ENCODE measurements at places on chromosomes 11 and 22. TPM values are rescaled to one million over a fixed set of nuclear protein-coding genes. Genes with fewer than 3 reads are reported as not detected.

DNA sequence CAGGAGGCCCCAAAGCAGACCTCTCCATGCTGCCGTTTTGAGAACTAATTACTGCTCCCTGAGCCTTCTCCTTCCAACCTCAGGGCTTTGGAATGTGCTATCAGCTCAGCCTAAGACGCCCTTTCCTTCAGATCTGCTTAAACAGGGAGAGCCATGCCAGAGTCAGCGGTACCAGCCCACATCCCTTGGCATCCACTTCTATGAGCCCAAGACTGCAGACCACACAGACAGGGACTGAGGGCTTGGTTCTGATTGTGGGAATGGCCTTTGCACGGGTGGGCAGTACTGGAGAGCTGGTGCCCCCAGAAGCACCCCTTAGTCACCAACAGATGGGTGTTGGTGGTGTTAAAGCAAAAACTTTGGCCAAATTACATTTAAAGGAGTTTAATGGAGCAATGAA is 146.5 kb downstream of the TTC17 start:
- DNase-seq: no peak

- no peak for DNase-seq
Observed at GRCh38 chr11:44754876-44755555, 28.3 kb downstream of the TSPAN18 start.

- no peak for DNase-seq
Observed at GRCh38 chr11:27347359-27348339, 15.4 kb downstream of the CCDC34 start.

DNA sequence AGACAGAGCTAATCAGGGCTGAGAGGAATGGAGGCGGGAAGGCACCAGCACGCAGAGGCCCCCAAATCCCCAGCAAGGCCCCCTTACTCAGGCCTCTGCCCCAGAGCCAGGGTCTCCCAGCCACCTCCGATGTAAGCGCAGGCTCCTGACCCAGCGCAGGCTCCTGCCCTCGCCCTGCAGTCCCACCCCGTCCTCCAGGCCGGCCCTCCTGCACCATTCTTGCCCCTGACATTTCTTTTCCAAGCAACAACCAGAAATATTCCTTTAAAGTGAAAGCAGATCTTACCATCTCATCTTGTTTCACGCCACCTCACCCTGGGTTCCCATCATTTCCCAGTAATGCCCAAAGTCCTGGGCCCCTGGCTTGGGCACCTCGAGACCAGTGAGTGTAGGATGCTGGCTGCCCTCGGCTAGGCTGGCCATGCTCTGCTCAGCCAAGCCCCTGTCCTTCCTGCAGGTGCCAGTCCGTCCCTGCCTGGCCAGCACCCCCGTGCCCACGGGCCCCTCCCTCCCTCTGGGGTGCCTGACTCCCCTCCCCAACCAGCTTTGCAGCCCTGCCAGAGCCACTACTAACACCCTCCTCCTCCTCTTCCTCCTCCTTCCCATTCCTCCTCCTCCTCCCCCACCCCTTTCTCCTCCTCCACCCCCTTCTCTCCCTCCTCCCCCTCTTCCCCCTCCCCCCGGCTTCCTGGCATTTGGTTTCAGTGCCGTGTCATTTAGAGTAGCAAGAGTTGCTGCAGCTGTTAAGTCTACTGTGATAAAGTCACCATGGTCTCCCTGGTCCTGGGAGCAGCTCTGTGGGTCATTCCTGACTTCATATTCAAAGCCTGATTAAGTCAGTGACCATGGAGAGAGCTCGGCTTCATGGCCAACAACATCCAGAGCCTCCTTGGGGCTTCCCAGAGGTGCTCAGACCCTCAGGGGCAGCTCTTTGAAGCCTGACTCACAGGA is 78.7 kb downstream of the PIWIL3 start:
- DNase-seq: no peak

DNA sequence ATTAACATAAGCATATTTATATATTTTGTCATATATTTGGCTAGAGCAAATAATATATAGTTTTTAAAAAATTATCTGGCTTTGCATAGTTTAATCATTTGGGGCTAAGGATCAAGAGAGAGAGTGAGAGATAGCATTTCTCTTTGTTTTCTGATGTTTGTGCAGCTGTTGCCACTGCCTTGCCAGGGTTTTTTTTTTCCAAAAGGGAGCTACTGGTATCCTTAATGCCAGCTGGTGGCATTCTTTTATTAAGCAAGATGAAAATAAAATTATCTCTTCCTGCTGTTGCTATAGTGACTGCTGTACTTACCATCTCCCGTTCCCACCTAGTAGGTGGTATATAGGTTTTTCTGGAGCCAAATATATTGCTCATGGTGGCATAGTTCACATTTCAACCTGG is 793.3 kb upstream of the ARHGAP42 start:
- no peak for DNase-seq

GRCh38 chr22:17492247-17492646 is 71.1 kb upstream of the SLC25A18 start:
- no peak for DNase-seq

Gene LYVE1
- 33.9 TPM for polyA plus RNA-seq

- no peak for DNase-seq
Observed at GRCh38 chr11:20110908-20111669, 49.2 kb downstream of the DBX1 start.

DNA sequence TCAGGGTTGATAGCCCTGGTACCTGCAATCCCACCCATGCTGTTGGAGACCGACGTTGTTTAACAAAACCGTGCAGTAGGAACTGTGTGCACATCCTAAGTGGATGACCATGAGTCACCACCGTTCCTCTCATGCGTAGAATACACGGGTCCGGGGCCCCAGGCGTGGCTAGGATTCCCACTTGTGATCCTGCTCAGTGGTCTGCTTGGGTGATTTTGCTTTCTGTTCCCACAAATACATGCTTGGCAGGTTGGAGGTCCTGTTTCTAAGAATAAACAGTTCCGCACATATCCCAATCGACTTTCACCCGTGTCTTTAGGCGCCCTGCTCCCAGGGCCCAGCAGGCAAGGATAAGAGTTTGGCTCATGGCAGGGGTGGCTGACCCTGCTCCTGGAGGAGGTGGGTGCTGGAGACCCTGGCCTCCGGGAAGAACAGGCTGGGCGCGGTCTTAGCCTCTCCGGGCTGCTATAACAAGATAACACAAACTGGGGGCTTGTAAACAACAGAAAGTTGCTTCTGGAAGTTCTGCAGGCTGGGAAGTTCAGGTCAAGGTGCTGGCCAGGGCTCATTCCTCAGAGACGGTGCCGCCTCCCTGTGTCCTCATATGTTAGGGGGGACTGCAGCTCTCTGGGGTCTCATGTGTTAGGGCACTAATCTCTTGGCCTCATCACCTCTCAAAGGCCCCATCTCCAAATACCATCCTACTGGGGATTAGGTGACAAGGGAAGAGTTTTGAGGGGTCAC is 1028.3 kb downstream of the BRD1 start:
- peak; percentile 49 for DNase-seq

DNA sequence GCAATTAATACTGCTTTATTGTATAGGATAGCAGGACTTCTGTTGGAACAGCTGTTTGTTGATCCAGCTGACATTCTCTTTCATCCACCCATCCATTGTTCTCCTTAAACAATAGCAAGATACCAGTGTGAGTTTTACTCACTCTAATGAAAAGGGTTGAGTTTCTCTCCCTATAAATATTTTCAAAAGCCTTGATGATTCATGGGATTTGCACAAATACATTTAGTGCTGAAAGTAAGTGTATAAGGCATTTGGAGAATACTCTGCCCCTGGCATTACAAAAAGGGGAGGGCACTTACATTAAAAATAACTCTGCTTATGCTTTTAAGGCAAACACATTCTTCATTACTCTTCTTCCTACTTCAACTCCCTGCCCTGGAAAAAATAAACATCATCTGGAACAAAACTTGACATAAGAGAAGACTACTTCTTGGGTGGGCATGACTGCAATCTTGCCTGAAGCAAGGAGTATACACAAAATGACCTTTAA is 634.9 kb downstream of the METTL15 start:
- DNase-seq: no peak

Data from spleen (tissue), 13 donors.